ENCODE measurements at places on chromosomes 16 and 17.

DNA sequence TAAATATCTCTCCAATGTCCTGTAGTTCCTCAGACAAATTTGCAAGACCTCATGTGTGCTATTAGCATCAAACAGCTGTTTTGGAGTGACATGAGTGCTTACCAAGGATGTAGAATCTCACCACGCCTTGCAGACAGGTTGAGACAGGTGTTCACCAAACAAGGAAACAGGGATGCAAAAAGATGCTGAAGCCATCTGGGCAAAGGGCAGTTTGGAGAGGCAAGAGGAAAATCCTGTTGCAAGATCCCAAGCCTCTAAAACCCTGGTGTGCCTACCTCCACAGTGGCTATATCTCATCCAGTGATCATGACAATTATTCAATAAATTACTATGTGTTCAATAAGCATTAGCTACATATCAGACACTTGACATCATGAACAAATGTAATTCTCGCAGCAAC lies 373.7 kb downstream of the SOX9 start:
- DNase-seq: no peak

DNA sequence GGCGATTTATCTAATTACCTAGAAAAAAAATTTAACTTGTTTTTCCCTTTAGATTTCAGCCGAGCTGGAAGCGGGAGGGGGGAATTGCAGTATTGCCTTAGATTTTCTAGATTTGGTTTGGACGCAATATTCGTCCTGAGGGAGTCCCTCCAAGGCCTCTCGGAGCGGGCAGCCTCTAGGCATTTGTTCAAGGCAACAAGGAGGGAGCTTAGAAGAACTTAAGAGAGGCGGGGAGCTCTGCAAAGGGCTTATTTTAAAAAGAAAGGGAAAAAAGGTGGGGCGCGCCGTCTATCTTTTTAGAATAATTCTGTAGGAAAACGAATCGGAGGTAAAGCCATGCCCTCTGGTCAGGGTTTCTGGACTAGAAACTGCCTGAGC lies 407 bp upstream of the TMEM94 start:
- DNase-seq: no peak

DNA sequence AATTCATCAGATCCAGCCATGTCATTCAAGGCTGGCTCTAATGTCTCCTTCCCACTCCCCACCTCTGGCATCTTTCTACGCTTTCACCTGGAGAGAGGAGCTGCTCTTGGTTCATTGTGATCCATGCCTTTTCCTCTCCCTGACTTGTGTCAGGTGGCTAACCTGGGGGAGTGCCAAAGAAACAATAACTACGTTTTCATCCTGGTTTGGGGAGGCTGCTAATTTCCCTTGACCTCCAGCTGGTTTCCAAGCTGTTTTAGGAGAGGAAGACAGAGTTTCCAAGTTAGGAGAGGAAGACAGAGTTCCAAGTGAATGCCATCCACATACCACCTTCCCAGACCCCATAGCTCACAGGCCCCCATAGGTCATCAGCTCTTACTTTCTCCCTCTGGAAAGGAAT lies 40.0 kb upstream of the HLF start:
- no peak for DNase-seq

GRCh38 chr16:66274335-66275110 lies 92.0 kb upstream of the CDH5 start:
- DNase-seq: no peak

DNA sequence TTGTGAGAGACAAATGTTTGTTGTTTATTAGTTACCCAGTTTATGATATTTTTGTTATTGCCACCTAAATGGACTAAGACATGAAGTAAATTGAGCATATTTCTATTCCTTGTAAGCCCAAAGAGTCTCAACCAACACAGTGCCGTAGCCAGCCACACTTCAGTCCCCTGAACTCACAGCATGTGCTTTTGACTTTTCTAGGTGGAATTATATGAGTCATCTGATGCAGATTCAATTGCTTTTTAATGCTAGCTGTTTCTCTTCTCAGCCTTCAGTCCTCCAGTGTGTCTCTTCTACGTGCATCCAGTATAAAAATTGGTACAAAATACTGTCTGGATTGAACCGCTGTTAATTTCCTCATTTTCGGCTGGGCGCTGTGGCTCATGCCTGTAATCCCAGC lies 39.0 kb downstream of the IQCK start:
- DNase-seq: no peak

DNA sequence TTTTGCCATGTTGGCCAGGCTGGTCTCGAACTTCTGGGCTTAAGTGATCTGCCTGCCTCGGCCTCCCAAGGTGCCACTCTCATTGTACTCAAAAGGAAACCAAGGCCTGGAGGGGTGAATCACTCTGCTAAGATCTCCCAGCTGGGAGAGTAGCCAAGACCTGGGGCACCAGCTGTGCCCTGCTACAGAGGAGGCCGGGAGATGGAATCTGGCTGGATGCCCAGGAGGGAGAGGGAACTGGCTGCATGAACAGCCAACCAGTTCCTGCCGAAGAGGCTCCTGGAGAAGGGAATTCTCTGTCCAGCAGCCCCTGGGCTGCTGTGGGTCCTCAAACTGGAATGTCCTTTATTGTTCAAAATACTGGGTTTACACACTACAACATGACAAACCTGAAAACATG lies 238.7 kb upstream of the CIBAR2 start:
- no peak for DNase-seq

DNA sequence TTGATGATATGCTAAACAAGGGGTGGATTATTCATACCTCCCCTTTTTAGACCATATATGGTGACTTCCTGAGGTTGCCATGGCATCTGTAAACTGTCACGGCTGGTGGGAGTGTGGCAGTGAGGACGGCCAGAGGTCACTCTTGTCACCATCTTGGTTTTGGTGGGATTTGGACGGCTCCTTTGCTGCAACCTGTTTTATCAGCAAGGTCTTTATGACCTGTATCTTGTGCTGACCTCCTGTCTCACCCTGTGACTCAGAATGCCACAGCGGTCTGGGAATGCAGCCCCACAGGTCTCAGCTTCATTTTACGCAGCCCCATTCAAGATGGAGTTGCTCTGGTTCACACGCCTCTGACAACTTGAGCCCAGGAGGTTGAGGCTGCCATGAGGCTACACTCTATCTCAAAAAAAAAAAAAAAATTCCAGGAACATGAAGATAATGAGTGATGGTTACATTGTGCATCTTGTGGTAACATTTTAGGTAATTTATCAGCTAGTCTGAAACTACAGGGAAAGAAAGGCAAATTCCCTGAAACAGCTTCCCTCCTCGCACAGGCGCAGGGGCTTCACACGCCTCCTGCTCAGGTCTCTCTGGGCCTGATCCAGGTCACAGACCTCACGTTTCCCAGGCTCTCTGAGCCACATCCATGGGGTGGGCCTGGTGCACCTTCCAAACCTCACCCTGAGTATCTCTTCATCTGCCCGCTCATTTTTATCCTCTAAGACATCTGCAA lies 15.3 kb upstream of the UBE2I start:
- no peak for DNase-seq

All from cortex of kidney (tissue), 1 donor.